ENCODE measurements at places on chromosomes 4 and X. TPM values are rescaled to one million over a fixed set of nuclear protein-coding genes. Genes with fewer than 3 reads are reported as not detected.
A peak's percentile ranks its signal among the peaks of the same experiment; 100 is the strongest.

The NCAPG gene
- total RNA-seq, result 0.26 TPM

The BTK gene
- 4.0 TPM for total RNA-seq

GRCh38 chr4:67713529-67714247 is 12.7 kb upstream of the UBA6 start:
- no peak for DNase-seq

DNA sequence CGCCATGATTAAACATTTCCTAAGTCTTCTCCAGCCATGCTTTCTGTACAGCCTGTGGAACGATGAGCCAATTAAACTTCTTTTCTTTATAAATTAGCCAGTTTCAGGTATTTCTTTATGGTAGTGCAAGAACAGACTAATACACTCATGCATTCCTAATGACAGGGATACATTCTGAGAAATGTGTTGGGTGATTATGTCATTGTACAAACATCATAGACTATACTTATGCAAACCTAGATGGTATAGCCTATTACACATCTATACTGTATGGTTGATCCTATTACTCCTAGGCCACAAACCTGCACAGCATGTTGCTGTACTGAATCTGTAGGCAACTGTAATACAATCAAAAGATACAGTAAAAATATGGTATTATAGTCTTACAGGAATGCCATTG is 83.1 kb downstream of the ATOH1 start:
- DNase-seq, result no peak

GRCh38 chr4:155543126-155543765 is 123.4 kb upstream of the GUCY1A1 start:
- DNase-seq, result no peak

DNA sequence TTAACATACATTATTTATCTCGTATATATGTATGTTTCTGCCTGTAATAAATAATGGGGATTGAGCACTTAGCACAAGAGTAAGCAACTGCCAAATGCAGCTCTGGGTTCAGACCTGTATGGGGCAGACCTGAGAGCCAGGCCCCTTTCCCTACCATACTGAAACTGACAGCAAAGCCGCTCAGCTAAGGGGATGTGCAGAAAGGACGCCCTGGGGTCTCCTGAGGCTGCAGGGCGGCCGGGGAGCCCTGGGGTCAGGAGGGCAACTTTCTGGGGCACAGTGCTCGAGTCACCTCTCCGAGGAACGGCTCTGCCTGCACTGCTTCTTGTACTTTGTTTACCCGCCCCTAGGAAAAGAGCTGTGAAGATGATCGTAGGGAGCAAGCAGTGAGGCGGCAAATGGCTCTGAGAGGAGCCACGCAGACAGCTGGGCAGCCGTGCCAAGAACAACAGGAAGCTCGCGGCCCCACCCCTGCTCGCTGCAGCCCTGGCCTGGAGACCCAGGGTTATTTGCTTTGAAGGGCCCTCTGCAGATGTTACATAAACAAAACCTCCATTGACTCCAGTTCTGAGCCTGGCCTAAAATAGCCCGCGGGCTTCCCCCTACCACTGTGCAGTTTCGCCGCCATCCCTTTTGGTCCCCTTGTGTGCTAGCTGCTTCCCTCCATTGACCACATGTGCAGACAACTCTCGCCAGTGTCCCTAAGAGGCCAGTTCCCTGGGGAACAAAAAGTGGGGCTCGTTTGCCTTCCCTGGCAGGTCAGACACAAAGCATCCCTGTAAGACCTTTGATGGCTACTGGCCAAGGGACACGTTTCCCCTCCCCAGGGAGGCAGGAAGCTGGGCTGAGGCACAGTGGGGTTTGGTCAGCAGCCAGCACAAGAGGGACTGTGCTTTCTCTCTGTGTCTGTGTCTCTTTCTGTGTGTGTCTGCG is 111.3 kb upstream of the LNX1 start:
- peak; percentile 64 for DNase-seq

- no peak for DNase-seq
Measured at GRCh38 chr4:122212880-122213279, 60.7 kb downstream of the BLTP1 start.

GRCh38 chr4:130632731-130633604 is 1537.0 kb downstream of the C4orf33 start:
- DNase-seq, result no peak
